ENCODE measurements at places on chromosomes 6 and 20.

GRCh38 chr6:90695316-90695715 is 108.4 kb upstream of the MAP3K7 start:
- DNase-seq: no peak

- DNase-seq: peak; percentile 35
Measured at GRCh38 chr20:25065625-25066338, 7.8 kb upstream of the ACSS1 start.

GRCh38 chr6:161694995-161695394 is 421.1 kb upstream of the AGPAT4 start:
- no peak for DNase-seq

GRCh38 chr6:33838983-33839382 is 35.2 kb upstream of the MLN start:
- DNase-seq: no peak

DNA sequence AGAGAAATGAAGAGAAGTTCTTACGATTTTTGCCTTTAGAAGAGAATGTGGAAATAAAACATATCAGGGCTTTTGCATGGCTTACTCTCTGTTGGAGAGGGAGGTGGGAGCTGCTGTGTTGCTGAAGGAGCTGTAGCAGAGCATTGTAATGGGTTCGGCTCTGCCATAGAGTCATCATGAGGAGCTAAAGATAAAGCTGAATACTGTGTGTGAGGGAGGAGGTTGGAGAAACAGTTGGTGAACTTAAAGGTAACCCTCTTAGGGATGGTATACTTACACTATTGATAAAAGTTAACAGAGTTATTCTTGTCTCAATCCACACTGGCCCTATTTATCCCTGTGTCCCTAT is 34.8 kb downstream of the CTNNBL1 start:
- no peak for DNase-seq

DNA sequence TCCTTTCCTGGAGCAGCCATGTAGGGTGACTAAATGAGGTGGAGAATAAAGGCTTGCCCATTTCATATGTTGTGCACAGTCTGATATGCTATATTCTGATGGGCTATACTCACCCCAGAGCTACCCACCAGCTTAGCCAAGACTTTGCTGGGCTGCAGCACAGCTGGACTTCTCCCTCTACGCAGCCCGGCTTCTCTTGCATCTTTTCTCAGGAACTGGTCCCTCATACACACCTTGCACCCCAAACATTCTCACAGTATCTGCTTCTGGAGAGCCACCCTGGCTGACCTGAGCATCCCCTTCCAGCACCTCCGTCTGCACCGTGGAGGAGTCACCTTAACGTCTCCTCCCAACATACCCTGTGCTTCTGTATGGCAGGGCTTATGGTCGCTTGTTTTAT is 150.8 kb upstream of the PMEPA1 start:
- no peak for DNase-seq

GRCh38 chr6:168343239-168344150 is 23.9 kb upstream of the DACT2 start:
- DNase-seq: no peak

- DNase-seq: no peak
Measured at GRCh38 chr20:32474717-32474966, 110.5 kb downstream of the NOL4L start.

DNA sequence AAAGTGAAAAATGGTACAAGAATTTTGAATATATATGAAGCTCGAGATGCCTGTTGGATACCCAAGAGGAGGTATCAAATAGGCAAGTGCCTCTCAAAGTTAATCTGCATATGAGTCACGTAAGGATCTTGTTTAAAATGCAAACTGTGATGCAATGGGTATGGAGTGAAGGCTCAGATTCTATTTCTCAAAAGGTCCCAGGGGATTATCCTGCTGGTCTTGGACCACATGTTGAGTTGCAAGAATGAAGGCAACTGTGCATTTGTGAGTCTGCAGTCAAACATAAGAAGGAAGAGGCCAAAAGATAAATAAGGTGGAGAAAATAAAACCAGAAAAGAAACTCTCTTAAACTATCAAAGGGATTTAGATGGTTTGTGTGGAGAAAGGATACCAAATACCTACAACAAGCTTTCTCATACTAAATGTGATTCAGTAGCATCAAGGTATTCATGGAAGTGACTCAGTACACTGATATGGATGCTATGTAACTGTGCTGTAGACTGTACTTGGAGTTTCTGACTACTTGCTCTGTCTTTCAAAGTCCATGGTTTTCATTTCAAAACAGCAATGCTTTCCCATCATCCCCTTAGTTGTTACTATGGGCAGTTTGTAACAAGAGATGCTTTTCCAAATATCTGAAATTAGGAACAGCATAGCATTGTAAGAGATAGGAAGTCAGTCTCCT is 106.3 kb downstream of the GFRAL start:
- no peak for DNase-seq

GRCh38 chr20:62528983-62529891 is 53.4 kb upstream of the GATA5 start:
- no peak for DNase-seq

- no peak for DNase-seq
Measured at GRCh38 chr20:11274141-11274594, 600.4 kb upstream of the JAG1 start.

DNA sequence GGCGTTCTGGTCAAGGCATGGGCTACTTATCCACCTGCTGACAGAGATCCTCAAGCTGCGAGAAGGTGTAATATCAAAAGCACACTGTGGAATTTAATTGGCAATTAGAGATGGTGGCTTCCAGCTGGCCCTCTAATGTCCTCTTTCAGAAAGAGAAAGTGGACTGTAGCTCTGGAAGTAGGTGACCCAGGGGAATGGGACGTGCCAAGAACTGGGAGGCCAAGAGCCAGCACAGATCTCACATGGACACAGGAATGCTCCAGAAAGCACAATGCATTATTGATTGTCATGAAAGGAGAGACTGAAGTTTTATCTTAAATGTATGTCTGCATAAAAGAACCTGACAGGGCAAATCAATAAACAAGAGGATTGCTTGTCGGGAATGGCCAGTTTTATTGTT is 198.6 kb upstream of the CDH4 start:
- no peak for DNase-seq

GRCh38 chr6:125154761-125155135 is 1.2 kb downstream of the TPD52L1 start:
- DNase-seq: no peak

Data from activated CD8-positive, alpha-beta memory T cell treated with anti-CD3 and anti-CD28 coated beads for 4 hours (primary cell).